ENCODE measurements at places on chromosomes 2 and 18. TPM values are rescaled to one million over a fixed set of nuclear protein-coding genes. Genes with fewer than 3 reads are reported as not detected.

VRK2 gene
- total RNA-seq = 17.1 TPM

NT5DC4 gene
- not detected for total RNA-seq

NT5C1B gene
- not detected for total RNA-seq

MC5R gene
- total RNA-seq = not detected

TPO gene
- total RNA-seq = not detected

ERICH2 gene
- not detected for total RNA-seq

TSPYL6 gene
- not detected for total RNA-seq

KCNJ3 gene
- not detected for total RNA-seq

IL36G gene
- not detected for total RNA-seq

CLHC1 gene
- 2.7 TPM for total RNA-seq

AKAIN1 gene
- total RNA-seq = not detected
